ENCODE measurements at places on chromosomes 4 and X.
A peak's percentile ranks its signal among the peaks of the same experiment; 100 is the strongest.

DNA sequence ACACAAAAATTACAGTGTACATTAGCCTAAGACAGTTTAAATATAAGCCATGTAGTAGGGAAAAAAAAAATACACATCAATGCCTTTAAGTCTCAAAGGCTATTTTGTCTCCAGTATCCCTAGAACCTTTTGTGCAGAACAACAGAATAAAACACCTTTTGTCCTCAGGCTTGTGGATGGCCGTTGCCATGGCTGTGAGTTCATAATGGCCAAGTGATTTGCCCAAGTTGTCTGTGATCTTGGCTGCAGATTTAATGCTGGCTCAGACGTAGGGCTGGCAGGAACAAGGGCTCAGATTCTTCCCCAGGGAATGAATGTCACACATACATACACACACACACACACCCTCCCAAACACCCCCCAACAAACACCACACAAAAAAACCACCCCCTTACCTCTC lies 25.3 kb downstream of the GPM6B start:
- no peak for DNase-seq

DNA sequence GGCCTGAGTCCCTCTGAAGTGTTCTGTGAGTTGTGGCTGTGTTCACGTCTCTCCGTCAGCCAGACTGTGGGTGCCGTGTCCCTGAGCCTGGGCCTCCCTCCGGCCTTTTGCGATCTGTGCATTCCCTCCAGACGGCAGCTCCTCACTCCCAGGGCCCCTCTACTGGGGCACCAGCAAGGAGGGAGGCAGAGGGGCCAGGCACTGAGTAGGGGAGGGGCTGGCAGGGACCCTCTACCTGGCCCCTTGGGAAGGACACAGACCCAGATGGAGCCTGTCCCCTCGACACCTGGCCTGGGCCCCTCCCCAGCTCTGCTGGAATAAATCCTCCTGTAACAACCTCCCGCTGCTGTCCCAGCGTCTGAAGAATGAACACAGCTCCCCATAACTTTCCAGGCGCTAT lies 110.0 kb upstream of the NKX1-1 start:
- no peak for DNase-seq

- peak; percentile 84 for DNase-seq
Measured at GRCh38 chr4:168218645-168219044, 99.9 kb downstream of the DDX60 start.

- no peak for DNase-seq
Measured at GRCh38 chrX:150543230-150544155, 24.9 kb upstream of the MTM1 start.

DNA sequence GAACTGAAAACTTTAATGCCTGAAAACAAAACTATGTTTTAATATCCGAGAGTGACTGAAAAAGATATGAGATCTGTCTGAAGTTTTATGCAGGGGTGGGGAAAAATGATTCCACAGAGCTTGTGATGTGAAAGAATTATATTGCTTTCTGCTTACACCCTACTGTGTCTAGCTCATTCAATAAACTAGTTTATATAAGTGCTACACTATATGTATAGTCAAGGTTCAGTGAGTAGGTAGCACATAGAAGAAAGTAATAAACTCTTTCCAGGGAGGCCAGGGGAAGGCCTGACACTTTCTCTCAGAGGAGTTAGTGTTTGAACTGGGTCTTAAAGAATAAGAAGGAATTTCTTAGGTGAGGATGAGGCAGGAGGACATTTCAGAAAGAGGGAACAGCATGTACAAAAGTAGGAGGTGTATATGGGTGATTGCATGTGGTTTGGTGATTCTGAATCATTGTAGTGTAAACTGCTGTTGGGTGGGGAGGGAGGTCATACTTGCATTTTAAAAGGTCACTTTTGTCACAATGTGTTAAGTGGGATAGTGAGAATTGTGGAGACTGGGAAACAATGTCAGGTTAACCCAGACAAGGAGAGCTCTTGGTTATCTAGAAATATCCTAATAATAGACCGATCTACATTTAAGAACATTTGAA lies 25.1 kb upstream of the TEX13D start:
- DNase-seq, result no peak

DNA sequence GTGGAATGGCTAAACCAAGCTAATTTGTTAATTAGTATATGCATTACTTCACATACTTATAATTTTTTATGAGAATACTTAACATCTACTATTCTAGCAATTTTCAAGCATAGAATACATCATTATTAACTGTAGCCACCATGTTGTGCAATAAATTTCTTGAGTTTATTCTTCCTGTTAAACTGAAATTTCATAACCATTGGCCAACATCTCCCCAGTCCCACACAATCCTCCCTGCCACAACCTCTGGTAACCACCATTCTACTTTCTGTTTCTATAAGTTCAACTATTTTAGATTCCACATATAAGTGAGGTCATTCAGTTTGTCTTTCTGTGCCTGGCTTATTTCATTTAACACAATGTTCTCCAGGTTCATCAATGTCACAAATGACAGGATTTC lies 208.5 kb downstream of the PPP4R3C start:
- no peak for DNase-seq

DNA sequence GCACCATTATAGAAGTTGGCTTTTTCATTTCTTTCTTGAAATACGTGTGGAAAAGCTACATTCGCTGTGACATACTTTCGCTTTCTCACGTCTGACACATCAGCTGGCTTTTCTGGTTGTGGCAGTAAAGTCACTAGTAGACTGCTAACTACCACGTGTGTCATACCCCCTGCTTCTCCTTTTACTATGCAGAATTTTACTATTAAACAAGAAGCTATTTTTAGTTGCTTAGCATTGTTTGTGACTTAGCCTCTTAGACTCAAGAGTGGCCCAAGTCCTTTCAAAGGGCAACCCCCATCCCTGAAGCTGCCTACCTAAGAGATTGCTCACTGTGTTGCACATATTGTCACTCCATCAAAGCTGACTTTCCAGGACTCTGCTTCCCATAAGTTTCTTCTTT lies 2.1 kb upstream of the IL2 start:
- peak; percentile 40 for DNase-seq

- DNase-seq, result no peak
Measured at GRCh38 chr4:152528060-152528459, 7.8 kb downstream of the FBXW7 start.

DNA sequence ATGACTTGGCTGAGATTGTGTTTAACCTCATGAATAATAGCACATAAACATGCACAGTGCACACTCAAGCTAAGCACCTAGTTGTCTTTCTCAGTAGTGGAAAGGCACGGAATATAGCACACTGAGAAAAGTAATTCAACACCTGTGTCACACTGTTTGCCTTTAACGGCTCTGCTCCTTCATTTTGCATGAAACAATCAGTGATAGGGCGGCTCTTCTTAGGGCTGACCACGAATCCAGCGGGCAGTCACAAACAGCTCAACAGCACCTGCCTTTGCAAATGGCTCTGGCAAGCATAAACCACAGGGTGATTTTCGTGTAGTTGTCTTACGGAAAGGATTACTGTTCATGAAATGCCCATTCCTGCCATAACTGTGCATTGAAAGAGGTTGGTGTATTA lies 954.0 kb upstream of the TENM3 start:
- DNase-seq, result no peak

DNA sequence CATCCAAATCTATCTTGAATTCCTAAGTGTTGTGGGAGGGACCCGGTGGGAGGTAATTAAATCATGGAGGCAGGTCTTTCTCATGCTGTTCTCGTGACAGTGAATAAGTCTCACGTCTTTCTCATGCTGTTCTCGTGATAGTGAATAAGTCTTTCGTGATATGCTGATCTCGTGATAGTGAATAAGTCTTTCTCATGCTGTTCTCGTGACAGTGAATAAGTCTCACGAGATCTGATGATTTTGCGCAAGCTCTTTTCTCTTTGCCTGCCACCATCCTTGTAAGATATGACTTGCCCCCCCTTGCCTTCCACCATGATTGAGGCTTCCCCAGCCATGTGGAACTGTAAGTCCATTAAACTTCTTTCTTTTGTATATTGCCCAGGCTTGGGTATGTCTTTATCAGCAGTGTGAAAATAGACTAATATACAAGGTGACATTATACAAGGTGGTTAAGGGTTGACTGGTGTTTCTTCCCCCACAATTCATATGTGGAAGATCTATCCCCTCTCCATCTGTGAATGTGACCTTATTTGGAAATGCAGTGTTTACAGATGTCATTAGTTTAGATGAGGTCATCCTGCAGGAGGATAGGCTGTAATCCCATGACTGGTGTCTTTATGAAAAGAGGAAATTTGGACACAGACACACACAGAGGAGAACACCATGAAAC lies 27.6 kb downstream of the ARSD start:
- DNase-seq, result no peak

DNA sequence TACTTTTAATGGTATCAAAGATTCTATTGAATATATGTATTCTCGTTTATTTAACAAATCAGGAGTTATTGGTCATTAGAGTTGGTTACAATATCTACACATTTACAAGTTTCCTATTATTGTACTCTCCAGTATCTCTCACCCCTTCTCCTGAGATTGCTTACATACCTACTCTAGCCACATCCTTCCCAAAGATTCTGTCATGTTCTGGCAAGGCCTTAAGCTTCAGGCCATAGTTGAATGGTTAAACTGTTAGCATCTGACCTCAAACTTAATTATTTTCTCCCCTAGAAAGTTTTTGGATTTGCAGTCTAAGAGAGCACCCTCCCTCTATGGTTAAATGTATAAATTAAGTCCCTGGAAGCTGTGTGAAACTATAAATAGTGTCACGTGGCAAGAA lies 784.2 kb downstream of the GLUD2 start:
- peak; percentile 27 for DNase-seq

DNA sequence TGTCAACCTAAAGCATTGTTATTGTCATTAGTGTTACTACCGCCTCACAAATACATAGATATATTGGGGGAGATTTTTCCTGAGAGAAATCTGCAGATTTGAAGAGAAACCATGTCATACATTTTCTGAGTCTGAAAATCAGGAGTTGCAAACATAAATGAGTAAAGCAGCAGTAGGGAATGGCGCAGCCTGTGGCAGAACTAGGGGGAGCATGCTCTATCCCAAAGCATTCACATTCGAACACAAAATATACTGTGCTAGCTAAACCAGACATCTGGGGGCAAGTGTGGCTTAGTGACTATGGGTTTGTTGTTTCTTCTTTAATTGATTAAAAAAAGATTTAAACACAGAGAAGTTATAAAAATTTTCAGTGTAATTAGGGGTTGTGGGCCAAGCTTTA lies 83.2 kb downstream of the CPE start:
- DNase-seq, result no peak

- peak; percentile 53 for DNase-seq
Measured at GRCh38 chrX:16479206-16479869, 170.6 kb upstream of the S100G start.

- no peak for DNase-seq
Measured at GRCh38 chrX:142134533-142134932, 70.6 kb downstream of the MAGEC2 start.

DNA sequence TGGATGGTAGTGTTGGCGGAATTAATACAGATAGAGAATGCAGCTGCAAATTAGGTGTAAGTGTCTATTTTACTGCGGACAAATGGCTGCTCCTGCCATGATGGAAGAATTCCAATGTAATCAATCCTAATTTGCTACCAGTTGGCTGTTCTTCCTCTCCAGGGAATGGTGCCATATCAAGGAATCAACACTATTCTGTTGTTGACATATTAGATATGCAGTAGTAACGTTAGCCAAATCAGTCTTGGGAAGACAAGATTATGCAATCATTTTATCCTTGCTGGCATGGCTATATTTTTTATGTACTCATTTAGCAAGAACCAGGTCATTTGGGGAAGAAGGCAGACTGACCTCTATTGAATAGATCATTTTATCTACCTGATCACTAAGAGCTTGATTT lies 271.2 kb upstream of the AGA start:
- DNase-seq, result no peak

- no peak for DNase-seq
Measured at GRCh38 chrX:65136424-65136823, 160.2 kb upstream of the ZC4H2 start.

DNA sequence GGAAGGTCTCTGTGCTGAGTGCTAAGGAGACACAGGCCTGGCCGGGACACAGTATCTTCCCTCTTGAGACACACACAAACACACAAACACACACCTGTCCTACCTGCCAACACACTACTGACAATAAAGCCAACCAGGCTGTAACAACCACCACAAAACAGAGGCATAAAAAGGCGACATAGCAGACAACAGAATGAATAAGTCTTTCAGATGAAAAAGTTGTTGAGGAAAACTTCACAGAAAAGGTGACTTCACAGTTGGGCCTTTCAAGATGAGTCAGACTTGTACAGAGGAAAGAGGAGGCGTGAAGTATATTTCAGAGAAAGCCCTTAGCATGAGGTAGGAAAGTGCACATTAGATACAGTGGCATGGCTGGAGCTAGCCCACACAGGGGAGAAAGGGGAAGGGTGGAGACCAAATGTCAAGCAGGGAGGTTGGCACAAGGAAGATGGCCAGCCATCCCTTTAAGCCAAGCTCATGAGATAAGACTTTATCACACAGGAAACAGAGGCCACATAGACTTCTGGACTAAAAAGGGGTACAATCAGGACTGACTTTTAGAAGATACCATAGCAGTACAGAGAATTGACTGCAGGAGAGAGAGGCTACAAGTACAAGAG lies 54.0 kb downstream of the SLC9A7 start:
- DNase-seq, result no peak

DNA sequence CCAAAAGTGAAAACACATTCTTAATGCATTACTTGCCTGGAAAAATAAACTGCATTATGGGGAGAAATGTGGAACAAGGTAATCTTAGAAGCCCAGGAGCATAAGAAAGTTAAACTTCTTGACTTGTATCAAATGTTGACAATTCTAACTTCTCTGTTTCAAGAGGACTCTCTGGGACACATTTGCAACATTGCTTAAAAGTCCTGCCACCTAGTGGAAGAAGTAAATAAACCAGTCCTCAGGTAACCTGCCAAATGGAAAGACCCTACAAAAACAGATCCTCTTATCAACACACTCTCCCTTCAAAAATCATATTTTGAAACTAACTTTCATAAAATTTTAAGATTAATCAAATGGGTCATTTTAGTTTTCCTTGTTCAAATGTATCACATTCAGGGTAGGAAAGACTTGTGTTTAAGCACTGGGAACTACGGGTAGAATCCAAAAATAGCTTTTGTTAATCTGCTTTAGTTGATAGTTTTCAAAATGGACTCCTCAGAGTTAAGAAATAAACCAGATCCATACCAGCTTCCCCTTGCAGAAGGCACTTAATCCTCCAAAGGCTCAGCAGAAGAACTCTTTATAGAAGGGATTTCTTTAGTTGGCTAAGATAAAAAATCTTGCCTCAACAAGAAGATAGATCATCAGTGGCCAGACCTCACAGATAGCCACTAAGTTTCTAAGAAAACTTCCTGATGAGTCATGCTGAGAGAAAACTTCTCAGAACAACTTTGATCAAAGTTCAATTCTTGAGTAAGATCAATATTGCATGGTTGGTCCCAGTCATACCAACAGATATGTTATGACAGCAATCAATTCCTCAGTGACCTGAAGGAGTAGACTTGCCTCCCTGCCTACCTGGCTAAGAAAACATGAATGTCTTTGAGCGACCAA lies 141.7 kb downstream of the HHIP start:
- peak; percentile 50 for DNase-seq

All from EH (cell line).